ENCODE measurements at places on chromosomes 7 and 10.

DNA sequence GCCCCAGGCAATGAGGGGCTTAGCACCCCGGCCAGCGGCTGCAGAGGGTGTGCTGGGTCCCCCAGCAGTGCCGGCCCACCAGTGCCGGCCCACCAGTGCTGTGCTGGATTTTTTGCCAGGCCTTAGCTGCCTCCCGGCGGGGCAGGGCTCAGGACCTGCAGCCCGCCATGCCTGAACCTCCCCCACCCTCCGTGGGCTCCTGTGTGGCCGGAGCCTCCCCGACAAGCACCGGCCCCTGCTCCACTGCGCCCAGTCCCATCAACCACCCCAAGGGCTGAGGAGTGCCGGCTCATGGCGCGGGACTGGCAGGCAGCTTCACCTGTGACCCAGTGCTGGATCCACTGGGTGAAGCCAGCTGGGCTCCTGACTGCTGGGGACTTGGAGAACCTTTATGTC, 3.5 kb upstream of the ACSL5 start:
- no peak for DNase-seq

GRCh38 chr7:99193527-99194220, 14.2 kb downstream of the KPNA7 start:
- peak; percentile 39 for DNase-seq

- no peak for DNase-seq
Observed at GRCh38 chr10:50540069-50540825, 83.5 kb downstream of the SGMS1 start.

DNA sequence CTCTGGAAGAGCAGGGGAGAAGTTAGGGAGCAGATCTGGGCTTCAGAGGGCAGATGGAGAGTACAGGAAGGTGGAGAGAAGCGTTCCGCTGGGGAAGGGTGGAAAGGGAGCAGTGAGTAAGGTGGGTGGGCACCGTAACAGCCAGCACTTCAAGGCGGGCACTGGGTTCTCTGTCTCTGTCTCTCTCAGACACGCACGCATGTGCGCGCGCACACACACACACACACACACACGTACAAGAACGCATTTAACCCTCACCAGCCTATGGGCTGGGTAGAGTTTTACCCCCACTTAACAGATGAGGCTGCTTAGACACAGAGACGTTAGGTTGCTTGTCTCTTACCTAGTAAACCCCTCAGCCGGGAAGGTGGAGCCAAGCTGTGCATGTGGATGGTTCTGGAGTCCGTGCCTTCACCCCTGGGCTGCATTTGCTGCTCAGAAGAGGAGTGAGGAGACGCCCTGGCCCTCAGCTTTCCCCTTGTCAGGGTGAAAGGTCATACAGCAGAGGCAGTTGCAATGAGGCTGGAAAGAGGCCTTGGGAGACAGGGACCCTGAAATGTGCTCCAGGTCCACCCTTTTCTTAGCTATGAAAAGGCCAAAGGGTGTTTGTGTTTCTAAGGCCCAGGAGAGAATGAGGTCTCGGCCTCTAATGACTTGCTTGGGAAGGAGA, 16.0 kb downstream of the ADCYAP1R1 start:
- no peak for DNase-seq

All from fibroblast of skin of abdomen (primary cell).